ENCODE measurements at places on chromosomes 16 and 17.
A peak's percentile ranks its signal among the peaks of the same experiment; 100 is the strongest.

GRCh38 chr17:77150196-77150595 is 9.4 kb downstream of the SEC14L1 start:
- no peak for DNase-seq

GRCh38 chr16:4261557-4262172 is 11.2 kb downstream of the TFAP4 start:
- no peak for DNase-seq

DNA sequence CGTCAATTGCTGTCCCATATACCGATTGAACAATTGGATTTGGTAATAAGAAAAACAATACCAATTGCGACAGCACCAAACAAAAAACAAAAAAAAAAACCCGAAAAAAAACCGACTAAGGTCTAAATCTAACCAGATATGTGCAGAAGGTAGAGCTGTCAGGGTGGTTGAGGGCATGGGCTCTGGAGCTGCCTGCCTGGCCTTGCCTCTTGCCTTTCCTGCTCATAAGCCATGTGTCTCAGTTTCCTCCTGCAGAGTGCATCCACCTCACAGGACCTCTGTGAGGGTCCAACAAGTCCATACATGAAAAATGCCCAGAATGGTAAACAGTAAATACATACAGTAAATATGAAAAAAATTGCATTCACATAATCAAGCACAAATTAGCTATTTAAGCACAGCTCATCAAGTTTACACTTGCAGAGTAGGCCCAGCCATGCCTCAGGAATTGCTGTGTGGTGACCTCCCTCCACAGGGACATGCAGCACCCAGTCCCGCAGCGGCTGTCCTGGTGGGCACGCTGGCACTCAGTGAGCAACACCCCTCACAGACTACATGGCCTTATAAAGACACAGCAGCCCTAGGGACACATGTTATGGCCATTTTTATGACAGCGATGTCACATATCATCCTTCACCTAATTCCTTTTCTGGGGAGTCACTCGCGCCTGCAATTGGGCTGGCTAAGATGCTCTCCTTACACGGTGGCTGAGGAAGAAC is 17.9 kb downstream of the TBC1D28 start:
- DNase-seq, result no peak

DNA sequence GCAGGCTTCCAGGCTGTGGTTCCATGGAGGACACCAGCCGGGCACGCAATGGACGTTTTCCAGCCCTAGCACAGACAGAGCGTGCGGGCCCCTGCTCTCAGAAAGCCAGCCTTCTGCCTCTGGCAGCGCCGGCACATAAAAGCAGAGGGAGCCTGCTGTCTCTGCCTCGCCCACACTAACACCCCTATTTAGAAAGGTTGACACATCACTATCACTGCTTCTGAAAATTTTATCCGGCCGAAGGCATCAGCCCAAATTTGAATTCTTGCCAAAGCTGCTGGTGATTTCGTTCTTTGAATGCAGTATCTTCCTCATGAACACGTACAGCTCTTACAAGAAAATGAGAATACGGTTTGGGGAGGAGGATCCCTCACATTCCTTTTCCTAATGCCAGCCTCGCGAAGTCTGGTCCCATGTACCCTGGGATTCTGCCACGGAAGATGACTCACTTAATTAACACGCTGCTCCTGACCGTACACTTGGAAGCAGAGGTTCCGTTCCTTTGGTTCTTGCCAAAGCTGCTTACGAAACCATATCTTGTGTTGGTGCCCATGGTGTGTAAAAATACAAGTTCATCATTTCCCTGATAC is 1.3 kb upstream of the RAB11FIP3 start:
- DNase-seq, result no peak

DNA sequence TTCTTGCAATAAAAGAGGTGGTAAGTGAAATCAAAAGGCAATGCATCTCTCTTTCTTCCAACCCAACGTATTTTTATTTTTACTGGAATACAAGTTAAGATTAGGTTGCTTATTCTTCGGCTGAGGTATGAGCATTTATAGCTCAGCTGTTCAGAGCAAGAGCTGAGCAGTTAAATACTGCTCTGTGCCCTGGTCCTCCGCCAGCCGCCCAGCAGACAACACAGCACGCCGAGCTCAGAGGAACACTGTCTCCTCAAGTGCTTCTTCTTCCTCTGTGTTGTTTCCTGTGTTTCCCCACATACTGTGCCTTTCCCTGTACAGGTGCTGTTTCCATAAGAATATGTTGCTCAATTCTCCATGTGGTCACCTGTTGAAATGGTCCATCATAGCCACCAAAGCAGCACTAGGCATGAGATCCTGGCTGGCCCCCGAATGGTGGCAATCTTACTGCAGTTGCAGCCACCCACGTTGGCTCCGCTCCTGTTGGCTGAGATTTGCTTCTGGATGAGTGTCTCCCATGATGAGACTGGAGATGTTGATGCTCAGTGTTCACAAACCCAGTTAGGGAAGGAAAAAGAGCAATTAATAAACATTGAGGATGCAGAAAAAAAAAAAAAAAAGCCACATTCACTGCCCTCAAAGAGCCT is 515.3 kb downstream of the GRIN2A start:
- no peak for DNase-seq

- no peak for DNase-seq
These were observed 28.6 kb downstream of the EPN2 start for GRCh38 chr17:19265755-19266154.

- DNase-seq, result no peak
These were observed 56.6 kb downstream of the ESRP2 start for GRCh38 chr16:68179196-68179795.

GRCh38 chr16:28264656-28265055 is 27.7 kb upstream of the SBK1 start:
- no peak for DNase-seq

- no peak for DNase-seq
These were observed 1.4 kb upstream of the CACNA1G start for GRCh38 chr17:50558941-50559614.

GRCh38 chr16:10130538-10130937 is 51.7 kb downstream of the GRIN2A start:
- no peak for DNase-seq

GRCh38 chr16:81265658-81266451 is 27.4 kb downstream of the BCO1 start:
- DNase-seq, result no peak

GRCh38 chr17:81422776-81423697 is 27.8 kb downstream of the BAHCC1 start:
- no peak for DNase-seq

- no peak for DNase-seq
These were observed 96.0 kb downstream of the YPEL2 start for GRCh38 chr17:59427425-59427921.

GRCh38 chr16:85004587-85005205 is 6.6 kb downstream of the ZDHHC7 start:
- no peak for DNase-seq

GRCh38 chr17:2796164-2797125 is at the start of gene RAP1GAP2:
Gene RAP1GAP2, plus strand, starts transcription at chr17:2796438. Its CDS starts 90 bp downstream, at chr17:2796528.
- DNase-seq, result peak; percentile 46

DNA sequence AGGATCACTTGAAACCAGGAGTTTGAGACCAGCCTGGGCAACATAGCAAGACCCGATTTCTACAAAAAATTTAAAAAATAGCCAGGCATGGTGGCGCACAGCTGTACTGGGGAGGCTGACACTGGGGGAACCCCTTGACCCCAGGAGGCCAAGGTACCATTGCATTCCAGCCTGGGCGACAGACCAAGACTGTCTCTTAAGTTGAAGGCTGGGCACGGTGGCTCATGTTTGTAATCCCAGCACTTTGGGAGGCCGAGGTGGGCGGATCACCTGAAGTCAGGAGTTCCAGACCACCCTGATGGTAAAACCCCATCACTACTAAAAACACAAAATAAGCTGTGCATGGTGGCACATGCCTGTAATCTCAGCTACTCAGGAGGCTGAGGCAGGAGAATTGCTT is 74.9 kb downstream of the LITAF start:
- DNase-seq, result no peak

DNA sequence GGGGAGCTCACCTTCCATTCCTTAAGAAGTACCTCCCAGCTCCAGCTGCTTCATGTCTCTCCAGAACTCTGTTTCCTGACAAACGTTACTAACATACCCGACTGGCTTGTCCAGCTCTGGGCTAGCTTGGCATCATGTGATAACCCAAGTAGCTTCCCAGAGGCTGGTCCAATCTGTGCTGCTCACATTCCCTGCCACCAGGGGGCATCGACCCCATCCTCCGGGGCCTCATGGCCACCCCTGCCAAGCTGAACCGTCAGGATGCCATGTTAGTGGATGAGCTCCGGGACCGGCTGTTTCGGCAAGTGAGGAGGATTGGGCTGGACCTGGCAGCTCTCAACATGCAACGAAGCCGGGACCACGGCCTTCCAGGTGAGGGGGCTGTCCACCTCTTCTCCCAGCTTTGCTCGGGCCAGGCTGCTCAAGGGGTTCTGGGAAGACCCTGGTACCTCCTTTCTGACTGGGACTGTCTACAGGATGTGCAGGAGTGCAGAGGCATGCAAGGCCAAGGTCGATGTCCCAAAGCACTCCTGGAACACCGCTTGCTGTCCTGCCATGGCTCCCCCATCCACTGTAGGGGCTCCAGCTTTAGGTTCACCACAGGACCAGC is 7.6 kb downstream of the EPX start:
- no peak for DNase-seq

DNA sequence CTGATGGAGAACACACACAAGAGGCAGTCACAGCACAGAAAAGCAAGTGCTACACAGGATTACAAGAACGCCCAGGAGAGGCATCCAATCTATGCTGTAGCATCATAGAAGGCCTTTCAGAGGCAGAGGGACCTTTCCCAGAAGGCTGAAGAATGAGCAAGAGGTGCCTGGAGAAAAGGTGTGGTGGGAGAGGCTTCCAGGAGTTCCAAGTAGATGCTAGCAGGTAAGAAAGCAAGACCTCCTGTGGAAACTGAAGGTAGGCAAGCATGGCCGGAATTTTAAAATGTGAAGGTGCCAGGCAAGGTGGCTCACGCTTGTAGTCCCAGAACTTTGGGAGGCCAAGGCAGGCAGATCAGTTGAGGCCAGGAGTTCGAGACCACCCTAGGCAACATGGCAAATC is 2.1 kb downstream of the ARHGAP17 start:
- no peak for DNase-seq

- DNase-seq, result no peak
These were observed 10.0 kb upstream of the BEAN1 start for GRCh38 chr16:66416939-66417700.

Data from esophagus squamous epithelium (tissue), 5 donors.